ENCODE measurements at places on chromosomes 7 and 10.

DNA sequence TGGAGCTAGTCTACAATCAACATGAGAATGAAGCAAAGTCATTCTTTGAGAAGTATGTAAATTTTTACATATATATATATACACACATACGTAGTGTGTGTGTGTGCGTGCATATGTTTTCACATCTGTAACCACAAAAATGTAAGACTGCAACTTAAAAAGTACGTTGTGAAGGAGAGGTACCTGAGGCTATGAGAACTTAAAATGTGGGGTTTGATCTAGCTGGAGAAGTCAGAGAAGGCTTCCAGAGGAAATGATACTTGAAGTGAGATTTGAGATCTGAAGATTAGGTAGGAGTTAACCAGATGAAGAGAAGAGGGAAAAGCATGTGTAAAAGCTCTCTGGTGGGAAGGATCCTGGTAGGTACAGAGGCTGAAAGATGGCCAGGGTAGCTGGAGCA, 5.8 kb downstream of the TAF5 start:
- no peak for DNase-seq

- no peak for DNase-seq
Measured at GRCh38 chr10:8910314-8910713, 855.8 kb downstream of the GATA3 start.

GRCh38 chr7:91397096-91397495, 132.9 kb downstream of the FZD1 start:
- DNase-seq, result peak; percentile 19

DNA sequence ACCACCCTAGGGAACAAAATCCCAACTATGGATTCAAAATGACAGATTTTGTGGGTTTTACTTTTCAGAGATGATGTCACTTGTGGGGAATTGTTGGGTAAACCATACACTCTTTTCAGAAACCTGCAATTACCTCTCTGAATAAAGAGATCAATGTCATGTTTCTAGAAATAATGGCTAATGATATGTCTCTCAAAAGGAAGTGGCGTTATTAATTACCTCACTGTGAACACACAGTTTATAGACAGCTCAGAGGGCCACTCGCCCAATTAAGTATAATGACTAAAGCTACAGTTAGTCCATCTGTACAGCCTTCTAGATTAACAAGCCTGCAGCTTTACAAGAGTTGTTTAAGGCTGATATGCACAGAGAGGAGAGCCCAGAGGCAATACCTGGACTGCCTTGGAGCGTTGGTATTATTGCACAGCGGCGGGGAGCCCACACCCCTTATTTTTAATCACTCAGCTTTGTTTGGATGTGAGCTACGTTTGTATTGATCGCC, 79.5 kb downstream of the RAB11FIP2 start:
- no peak for DNase-seq

DNA sequence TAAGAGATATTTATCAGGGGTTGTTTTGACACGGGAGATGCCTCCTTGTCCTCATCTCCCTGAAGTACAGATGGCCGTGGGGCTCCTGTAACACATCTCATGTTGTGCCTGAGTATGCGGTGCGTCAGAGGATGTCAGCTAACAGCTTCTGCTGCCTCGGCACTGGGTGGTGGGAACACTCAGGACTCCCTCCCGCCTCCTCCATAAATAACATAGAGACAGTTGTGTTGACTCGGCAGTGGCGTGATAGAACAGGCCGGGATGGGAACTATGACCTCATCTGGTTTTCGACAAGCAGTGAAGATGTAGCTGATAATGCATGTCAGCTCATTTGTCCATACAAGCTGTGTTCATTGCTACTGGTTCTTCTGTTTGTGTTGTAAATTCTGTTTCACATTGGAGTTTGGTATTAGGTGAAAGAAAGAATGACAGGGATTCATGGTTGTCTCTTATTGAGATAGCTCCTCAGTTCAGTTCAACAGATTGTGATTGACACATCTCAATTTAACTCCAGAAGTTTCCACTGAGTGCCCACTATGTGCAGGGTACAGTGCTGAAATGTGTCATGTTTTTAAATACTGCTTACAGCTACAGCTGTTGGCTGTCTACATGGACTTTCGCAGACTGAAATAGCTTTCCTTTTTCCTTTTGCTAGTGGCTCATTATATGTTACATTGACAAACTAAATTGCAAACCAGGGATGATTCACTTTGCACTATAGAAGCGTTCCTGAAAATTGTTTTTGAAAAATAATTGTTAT, 87.4 kb downstream of the CHN2 start:
- peak; percentile 13 for DNase-seq

All from kidney tubule cell (primary cell).